ENCODE measurements at places on chromosomes 13 and 19.

DNA sequence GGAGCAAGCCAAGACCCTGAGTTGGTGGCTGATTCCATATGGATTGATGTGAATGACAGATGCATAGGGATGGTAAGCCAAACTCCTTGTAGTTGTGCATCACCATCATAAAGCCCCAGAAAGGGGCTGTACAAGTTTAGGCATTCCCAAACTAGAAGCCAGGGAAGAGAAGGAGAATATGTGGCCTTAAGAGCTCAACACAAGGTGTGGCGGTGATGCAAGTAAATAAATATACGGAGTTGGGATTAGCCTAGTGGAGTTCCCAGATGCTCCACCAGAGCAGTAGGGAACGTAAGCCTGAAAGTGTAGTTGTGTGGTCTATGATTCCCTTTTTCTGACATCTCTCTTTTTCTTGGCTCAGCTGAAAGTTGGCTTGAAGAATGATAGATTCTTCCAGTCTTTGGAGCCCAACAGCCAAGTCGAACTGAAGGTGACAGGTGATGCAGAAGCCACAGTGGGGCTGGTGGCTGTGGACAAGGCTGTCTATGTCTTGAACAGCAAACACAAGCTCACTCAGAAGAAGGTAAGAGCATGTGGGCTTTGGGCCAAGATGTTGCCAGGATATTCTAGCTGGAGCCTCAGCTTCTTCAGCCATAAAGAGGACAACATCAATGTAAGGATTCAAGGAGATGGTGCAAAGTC, 30.1 kb downstream of the RDH8 start:
- DNase-seq: no peak

GRCh38 chr13:23455401-23456185, 22.1 kb upstream of the SACS start:
- DNase-seq: no peak

DNA sequence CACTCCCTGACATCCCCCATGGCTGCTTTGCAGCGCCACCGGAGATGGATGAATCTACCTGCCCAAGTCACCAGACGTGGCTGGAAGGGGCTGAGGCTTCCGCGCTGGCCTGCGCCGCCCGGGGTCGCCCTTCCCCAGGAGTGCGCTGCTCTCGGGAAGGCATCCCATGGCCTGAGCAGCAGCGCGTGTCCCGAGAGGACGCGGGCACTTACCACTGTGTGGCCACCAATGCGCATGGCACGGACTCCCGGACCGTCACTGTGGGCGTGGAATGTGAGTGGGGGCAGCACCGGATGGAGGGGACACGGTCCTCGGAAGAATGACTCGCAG, 4.6 kb downstream of the ICAM5 start:
- no peak for DNase-seq

GRCh38 chr13:58855283-58855682, 1223.7 kb downstream of the PCDH17 start:
- DNase-seq: no peak

GRCh38 chr19:40616178-40616577, 15.0 kb downstream of the LTBP4 start:
- DNase-seq: no peak

DNA sequence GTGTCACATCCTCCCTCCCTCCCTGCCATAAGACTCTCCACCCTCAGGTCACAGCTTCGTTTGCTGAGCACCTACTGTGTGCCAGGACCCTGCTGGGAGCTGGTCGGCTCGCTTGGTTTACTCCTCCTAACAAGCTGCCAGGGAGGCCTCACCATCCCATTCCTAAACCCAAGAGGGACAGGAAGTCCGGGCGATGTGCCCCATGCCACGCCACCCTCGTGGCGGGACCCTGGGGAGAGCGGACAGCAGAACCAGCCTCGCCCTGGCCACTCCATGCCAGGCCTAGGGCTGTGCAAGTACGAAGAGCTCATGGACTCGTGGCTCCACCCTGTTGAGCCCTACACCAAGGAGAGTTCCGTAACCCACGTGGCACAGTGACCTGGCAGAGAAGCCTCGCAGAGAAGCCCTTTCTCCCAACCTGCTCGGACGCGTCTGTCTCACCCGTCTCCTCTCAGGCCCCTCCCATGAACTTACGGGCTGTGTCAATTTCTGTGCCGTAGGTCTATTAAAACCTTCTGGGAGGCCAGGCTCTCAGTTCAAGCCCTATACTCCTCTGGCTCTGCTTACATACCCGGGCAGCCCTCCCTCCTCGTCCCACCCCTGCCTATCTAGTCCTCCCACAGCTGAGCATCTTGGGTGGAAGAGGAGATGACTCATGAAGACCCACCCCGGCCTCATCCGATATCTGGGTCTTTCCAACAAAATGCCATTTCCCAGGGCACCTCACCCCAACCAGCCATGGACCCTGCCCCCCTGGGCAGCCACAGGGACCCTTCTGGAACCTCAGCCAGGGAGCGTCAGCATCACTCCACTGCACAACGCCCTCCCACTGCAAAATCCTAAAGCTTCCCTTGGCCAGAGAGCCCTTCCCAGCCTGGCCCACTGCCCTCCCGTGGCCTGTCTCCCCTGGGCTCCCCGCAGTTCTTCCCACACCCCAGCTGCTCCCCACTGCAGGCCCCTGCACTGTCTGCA, 2.6 kb downstream of the UBXN6 start:
- DNase-seq: no peak

DNA sequence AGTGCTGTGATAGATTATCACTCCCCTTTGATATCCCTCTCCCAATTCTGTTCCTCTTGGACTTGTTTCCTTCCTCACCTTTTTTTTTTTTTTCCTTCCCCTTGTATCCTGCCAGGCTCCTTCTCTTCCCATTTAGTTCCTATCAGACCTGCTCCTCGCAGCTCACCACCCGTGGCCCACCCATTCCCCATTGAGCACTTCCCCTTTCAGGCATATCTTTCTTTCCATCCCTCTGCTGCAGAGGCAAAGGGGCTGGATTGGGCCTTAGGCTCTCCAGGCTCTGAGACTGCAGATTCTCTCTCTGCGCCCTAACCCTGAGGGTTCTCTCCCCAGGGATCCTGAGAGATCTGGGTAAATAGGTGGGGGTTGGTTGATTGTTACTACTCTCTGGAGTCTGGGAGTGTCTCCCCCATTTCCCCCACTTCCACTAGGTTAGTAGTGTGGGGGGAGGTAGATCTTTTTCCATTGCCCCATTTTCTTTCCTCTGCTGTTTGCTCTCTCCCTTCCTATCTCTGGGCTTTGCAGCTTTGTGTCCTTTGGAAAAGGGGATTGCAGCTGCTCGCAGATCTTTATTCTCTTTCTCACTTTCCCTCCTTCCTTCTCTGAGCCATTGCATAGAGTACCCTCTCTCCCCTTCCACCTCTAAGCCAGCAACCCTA, 2.3 kb downstream of the ARHGAP35 start:
- no peak for DNase-seq

- peak; percentile 33 for DNase-seq
Measured at GRCh38 chr13:94192431-94192975, 287.0 kb downstream of the DCT start.

GRCh38 chr13:79966059-79966458, 374.9 kb downstream of the SPRY2 start:
- no peak for DNase-seq

- DNase-seq: no peak
Measured at GRCh38 chr13:19742643-19743042, 40.1 kb downstream of the PSPC1 start.

DNA sequence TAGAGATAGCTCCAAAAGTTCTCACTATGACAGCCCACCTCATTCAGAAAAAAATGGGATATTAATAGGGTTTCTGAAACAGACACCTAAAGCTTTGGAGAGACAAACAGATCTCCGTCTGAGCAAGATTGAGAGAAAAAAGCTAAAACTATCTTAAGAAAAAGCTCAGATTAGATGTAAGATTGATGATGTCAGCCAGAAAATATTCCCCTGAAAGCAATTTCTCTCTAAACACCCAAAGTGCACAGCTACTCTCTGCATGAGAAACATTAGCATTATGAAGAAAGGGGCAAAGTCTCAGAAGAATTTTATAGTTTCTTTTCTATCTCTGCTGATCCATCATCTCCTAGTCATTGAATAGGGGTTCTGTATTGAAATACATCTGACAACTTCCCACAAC, 148.9 kb downstream of the ZNF737 start:
- no peak for DNase-seq

GRCh38 chr19:16887353-16888265, 1.2 kb upstream of the F2RL3 start:
- DNase-seq: no peak

Measured in activated CD8-positive, alpha-beta T cell treated with anti-CD3 and anti-CD28 coated beads for 36 hours (primary cell).